Activated naive CD8-positive, alpha-beta T cell treated with anti-CD3 and anti-CD28 coated beads, Interleukin-2, amount 10 ng/mL, durations not matched to agents 7 days and 5 days (primary cell): ENCODE measurements at places on chromosomes 1 and 21. TPM values are rescaled to one million over a fixed set of nuclear protein-coding genes. Genes with fewer than 3 reads are reported as not detected.

DNA sequence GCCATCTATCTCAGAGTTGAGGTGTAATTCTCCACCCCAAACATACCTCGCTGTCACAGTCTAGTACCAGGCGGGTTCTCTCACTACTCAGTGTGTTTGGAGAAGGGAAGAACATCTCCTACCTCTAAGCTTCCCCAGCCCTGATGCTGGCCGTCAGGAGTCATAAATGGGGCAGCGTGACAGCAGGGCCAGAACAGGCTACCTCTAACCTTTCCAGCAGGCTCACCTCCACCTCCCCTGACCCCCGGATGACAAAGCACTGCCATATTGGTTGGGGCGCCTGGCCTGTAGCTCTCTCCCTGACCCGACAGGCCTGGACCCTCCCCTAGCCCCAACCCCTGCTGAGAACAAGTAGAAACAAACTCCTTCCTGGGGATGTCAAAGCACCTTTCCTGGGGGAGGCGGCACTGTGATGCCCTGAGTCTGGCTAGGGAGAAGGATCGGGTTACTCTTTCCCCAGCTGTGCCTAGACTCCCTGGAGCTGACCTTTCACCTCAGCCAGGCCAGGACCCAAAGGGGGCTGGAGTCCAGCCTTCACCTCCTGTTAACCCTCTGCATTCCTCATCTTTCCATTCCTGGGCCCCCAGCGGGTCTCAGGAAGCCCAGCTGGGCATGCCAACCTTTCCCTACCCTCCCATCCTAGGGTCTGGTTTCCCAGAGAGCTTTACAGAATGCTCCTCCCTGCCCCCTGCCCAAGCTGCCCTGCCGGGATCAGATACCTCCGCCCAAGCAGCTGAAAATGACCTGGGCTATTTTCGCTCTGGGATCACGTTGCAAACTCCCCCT is 34.2 kb downstream of the AHDC1 start:
- H3K27me3 ChIP-seq, result peaks cover 3% of the 10 kb centered on the region
- peaks cover 3% of the 10 kb centered on the region for H3K36me3 ChIP-seq
- DNase-seq, result no peak
- peaks cover 20% of the 10 kb centered on the region for H3K4me1 ChIP-seq
- peak overlapping the region; percentile 69 for H3K4me3 ChIP-seq
- H3K27ac ChIP-seq, result no peak overlapping the region

- peaks cover 35% of the 10 kb centered on the region for H3K4me1 ChIP-seq
- H3K27me3 ChIP-seq, result peaks cover 44% of the 10 kb centered on the region
- peak overlapping the region; percentile 97 for H3K4me3 ChIP-seq
- no peak overlapping the region for H3K27ac ChIP-seq
- H3K36me3 ChIP-seq, result peaks cover 1% of the 10 kb centered on the region
- DNase-seq, result no peak
Observed at GRCh38 chr1:155083865-155084721, 5.5 kb downstream of the EFNA3 start.

DNA sequence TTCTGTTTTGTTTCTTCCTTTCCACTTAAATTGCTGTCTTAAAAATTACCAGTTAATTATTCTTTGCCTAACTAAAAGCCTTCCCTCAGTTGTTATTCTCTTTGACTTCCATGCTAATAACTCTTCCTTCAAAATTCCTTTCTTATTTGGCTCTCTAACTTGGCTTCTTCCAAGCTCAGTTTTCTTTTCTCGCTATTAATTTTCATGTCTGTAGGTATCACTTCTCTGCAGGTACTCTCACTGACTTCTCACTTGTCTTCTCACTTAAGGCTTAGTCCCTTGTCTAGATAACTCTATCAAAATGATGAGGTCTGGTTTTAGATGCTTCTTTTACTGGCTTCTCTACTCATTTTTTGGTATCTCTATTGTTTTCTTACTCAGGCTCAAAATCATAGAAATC is 10.1 kb downstream of the CDC7 start:
- no peak for DNase-seq
- no peak overlapping the region for H3K4me3 ChIP-seq
- no peak overlapping the region for H3K27ac ChIP-seq
- peaks cover 29% of the 10 kb centered on the region for H3K36me3 ChIP-seq
- H3K4me1 ChIP-seq, result peaks cover 7% of the 10 kb centered on the region

DNA sequence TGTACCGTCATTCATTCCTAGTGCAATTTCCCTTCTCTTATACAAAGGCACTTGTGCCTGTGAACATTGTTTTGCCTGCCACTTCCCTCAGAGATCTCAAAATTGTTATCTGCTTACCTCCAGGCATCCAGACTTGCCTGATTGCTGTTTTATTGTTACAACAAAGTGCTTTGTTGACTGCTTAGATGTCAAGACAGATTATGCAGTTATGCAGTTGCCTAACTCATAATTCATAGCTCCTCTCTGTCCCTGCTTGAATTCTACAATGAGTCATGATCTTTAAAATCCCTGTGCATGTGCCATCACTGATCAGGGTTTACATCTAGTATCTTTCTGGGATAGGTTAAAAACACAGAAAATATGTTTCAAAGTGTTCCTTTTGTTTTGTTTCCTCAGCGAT is 24.5 kb downstream of the CXADR start:
- H3K27me3 ChIP-seq, result peaks cover 6% of the 10 kb centered on the region
- DNase-seq, result no peak
- H3K36me3 ChIP-seq, result no peaks in the 10 kb centered on the region
- no peak overlapping the region for H3K27ac ChIP-seq
- H3K4me1 ChIP-seq, result no peaks in the 10 kb centered on the region

The SYT14 gene
- total RNA-seq, result not detected

- H3K36me3 ChIP-seq, result no peaks in the 10 kb centered on the region
- no peaks in the 10 kb centered on the region for H3K27me3 ChIP-seq
- no peak overlapping the region for H3K27ac ChIP-seq
- H3K4me3 ChIP-seq, result no peak overlapping the region
Observed at GRCh38 chr21:40472013-40472412, 374.9 kb downstream of the DSCAM start.

DNA sequence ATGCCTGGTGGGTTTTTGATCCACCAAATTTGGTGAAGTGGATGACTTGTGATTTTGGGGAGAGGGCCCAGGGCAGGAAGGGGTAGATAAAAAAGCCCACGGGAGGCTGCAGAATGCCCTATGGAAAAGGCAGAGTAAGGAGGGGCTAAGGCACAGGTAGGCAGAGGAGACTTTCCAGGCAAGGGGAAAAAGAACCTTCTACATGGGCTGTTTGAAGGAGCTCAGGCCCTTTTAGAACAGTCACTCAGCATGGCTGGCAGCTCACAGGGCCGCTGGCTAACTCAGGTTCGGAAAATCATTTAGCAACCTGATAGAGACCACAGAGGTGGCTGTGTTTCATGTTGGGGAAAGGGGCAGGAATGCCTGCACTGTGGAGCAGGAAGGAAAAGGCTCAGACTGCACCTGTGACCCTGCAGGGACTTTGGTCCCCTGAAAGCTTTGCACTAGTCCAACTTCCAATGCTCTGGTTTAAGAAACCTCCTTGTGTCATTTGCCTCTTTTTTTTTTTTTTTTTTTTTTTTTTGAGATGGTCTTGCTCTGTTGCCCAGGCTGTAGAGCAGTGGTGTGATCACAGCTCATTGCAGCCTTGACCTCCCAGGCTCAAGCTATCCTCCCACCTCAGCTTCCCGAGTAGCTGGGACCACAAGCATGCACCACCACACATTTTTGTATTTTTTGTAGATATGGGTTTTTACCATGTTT is 58.5 kb upstream of the ENAH start:
- no peaks in the 10 kb centered on the region for H3K36me3 ChIP-seq
- H3K27me3 ChIP-seq, result no peaks in the 10 kb centered on the region
- DNase-seq, result no peak
- no peaks in the 10 kb centered on the region for H3K4me1 ChIP-seq

DNA sequence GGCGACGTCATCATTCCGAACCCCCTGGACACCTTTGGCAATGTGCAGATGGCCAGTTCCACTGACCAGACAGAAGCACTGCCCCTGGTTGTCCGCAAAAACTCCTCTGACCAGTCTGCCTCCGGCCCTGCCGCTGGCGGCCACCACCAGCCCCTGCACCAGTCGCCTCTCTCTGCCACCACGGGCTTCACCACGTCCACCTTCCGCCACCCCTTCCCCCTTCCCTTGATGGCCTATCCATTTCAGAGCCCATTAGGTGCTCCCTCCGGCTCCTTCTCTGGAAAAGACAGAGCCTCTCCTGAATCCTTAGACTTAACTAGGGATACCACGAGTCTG is 10.0 kb downstream of the PROX1 start:
- H3K27me3 ChIP-seq, result peaks cover 3% of the 10 kb centered on the region
- H3K4me1 ChIP-seq, result no peaks in the 10 kb centered on the region
- DNase-seq, result no peak
- H3K36me3 ChIP-seq, result no peaks in the 10 kb centered on the region
- H3K4me3 ChIP-seq, result no peak overlapping the region

The CFAP126 gene
- total RNA-seq, result not detected

GRCh38 chr1:183635099-183635605 is 431 bp downstream of the ARPC5 start:
- peak; percentile 59 for DNase-seq
- peaks cover 20% of the 10 kb centered on the region for H3K36me3 ChIP-seq
- peaks cover 22% of the 10 kb centered on the region for H3K27me3 ChIP-seq
- H3K27ac ChIP-seq, result peak overlapping the region; percentile 100
- H3K4me3 ChIP-seq, result peak overlapping the region; percentile 100
- H3K4me1 ChIP-seq, result peaks cover 28% of the 10 kb centered on the region

GRCh38 chr1:71561729-71562128 is 480.9 kb upstream of the ZRANB2 start:
- no peaks in the 10 kb centered on the region for H3K36me3 ChIP-seq
- no peak for DNase-seq
- no peaks in the 10 kb centered on the region for H3K27me3 ChIP-seq
- no peak overlapping the region for H3K27ac ChIP-seq

The TCP10L gene
- total RNA-seq, result 1.1 TPM

GRCh38 chr1:162697140-162697895 is 65.1 kb downstream of the DDR2 start:
- peaks cover 9% of the 10 kb centered on the region for H3K27me3 ChIP-seq
- no peak overlapping the region for H3K27ac ChIP-seq
- H3K4me3 ChIP-seq, result no peak overlapping the region
- H3K36me3 ChIP-seq, result no peaks in the 10 kb centered on the region

DNA sequence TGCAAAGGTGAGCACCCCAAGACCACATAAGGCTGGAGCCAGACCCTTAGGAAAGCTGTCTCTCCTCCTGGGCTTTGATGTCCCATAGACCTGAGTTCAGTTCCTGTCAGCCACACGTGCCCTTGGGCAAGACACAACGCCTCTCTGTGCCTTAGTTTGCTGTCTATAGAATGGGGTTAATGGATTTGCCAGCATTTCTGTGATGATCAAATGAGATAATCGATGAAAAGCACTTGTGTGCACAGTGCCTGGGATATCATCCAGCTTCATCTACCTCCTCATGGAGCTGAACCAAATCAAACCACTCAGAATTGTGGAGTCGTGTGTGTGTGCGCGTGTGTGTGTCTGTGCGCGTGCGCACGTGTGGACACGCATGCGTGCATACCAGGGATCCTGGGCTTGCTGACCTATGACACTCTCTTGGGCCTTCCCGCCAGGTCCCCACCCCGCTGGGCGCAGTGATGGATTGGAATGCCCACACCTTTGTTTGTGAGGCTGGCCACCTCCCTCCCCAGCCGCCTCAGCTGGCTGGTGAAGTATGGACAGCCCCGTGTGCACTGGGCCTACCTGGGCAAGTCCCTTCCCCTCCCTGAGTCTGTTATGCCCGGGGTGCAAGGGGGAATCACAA is 5.2 kb downstream of the TTC22 start:
- H3K27me3 ChIP-seq, result no peaks in the 10 kb centered on the region
- DNase-seq, result no peak
- no peak overlapping the region for H3K4me3 ChIP-seq
- H3K4me1 ChIP-seq, result peaks cover 17% of the 10 kb centered on the region
- H3K36me3 ChIP-seq, result peaks cover 2% of the 10 kb centered on the region

GRCh38 chr1:113874012-113874879 is 2.7 kb upstream of the PTPN22 start:
- H3K36me3 ChIP-seq, result peaks cover 15% of the 10 kb centered on the region
- H3K4me3 ChIP-seq, result peak overlapping the region; percentile 32
- no peak for DNase-seq

DNA sequence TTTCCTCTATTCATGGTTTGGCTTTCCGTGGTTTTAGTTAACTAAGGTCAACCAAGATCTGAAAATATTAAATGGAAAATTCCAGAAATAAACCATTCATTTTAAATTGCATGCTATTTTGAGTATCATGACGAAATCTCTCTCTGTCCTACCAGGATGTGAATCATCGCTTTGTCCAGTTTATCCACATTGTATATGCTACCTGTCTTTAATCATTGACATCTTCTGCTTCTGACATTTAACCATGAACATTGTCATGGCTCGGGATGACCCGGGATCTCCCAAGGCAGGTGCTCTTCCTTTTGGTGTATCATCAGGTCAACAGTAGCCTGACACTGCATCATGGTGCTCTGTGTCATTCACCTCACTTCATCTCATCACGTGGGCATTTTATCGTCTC is 125.5 kb upstream of the HNRNPU start:
- H3K4me1 ChIP-seq, result no peaks in the 10 kb centered on the region
- no peak for DNase-seq
- no peak overlapping the region for H3K4me3 ChIP-seq
- no peak overlapping the region for H3K27ac ChIP-seq
- no peaks in the 10 kb centered on the region for H3K27me3 ChIP-seq

GRCh38 chr1:244757091-244757939 is 78.1 kb upstream of the COX20 start:
- no peaks in the 10 kb centered on the region for H3K4me1 ChIP-seq
- H3K4me3 ChIP-seq, result no peak overlapping the region
- H3K27me3 ChIP-seq, result peaks cover under 1% of the 10 kb centered on the region
- H3K27ac ChIP-seq, result no peak overlapping the region

- peaks cover 12% of the 10 kb centered on the region for H3K27me3 ChIP-seq
- DNase-seq, result no peak
- no peaks in the 10 kb centered on the region for H3K36me3 ChIP-seq
- H3K4me3 ChIP-seq, result no peak overlapping the region
- H3K4me1 ChIP-seq, result no peaks in the 10 kb centered on the region
- no peak overlapping the region for H3K27ac ChIP-seq
Observed at GRCh38 chr1:205028924-205029323, 14.1 kb upstream of the CNTN2 start.

The PIP5K1A gene
- total RNA-seq, result 59.4 TPM

GRCh38 chr1:195202241-195202640 is 1406.0 kb downstream of the KCNT2 start:
- DNase-seq, result no peak
- H3K27ac ChIP-seq, result no peak overlapping the region
- H3K4me3 ChIP-seq, result no peak overlapping the region
- H3K36me3 ChIP-seq, result no peaks in the 10 kb centered on the region

DNA sequence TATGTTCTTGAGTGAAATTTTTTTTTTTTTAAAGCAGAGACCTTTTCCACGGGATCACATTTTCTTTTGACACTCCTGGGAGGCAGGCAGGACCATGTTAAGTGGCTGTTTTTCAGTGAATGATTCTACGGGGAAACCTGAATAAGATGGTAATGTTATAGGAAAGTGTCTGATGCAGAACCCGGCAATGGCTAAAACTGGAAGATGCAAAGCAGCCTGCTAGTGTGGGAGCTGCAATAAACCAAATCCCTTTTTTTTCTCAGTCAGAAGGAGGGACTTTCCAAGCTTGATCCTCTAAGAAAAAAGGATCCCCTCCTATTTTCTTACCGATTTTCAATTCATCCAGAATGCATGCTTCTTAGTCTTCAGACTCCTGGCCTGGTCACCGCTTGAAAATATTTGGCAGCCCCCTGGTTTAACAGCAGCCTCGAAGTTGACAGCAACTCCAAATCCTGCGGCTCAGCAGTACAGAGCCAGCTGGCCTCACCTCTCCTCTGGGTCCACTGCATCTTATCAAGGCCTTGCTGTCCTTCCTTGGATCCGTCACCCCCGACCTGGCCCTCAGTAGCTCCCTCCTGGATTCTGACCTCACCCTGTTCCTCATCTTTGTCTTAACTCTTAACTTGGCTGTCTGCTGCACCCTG is 5.6 kb downstream of the MX2 start:
- H3K4me3 ChIP-seq, result no peak overlapping the region
- H3K27ac ChIP-seq, result peak overlapping the region; percentile 95
- peaks cover 68% of the 10 kb centered on the region for H3K4me1 ChIP-seq
- no peak for DNase-seq
